ENCODE measurements at places on chromosomes 5 and 9.

GRCh38 chr5:158819095-158819494 lies 280.6 kb downstream of the EBF1 start:
- DNase-seq = no peak

DNA sequence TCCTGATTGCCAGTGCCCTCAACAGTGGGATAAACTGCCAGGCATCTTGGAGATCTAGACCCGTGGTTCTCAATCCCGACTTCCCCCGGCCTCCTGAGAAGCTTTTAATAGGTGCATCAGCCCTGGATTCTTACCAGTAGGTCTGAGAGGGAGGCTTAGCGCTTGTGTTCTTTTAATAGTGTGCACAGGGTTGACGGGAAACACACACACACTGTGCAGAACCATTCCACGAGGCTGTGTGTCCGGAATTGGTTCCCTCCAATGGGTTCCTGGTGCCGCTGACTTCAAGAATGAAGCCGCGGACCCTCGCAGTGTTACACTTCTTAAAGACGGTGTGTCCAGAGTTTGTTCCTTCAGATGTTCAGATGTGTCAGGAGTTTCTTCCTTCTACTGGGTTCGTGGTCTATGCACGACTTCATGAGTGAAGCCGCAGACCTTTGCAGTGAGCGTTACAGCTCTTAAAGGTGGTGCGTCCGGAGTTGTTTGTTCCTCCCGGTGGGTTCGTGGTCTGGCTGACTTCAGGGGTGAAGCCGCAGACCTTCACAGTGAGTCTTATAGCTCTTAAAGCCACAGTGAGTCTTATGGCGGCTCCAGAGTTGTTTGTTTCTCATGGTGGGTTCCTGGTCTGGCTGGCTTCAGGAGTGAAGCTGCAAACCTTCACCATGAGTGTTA lies 46.6 kb upstream of the PRSS3 start:
- no peak for DNase-seq

DNA sequence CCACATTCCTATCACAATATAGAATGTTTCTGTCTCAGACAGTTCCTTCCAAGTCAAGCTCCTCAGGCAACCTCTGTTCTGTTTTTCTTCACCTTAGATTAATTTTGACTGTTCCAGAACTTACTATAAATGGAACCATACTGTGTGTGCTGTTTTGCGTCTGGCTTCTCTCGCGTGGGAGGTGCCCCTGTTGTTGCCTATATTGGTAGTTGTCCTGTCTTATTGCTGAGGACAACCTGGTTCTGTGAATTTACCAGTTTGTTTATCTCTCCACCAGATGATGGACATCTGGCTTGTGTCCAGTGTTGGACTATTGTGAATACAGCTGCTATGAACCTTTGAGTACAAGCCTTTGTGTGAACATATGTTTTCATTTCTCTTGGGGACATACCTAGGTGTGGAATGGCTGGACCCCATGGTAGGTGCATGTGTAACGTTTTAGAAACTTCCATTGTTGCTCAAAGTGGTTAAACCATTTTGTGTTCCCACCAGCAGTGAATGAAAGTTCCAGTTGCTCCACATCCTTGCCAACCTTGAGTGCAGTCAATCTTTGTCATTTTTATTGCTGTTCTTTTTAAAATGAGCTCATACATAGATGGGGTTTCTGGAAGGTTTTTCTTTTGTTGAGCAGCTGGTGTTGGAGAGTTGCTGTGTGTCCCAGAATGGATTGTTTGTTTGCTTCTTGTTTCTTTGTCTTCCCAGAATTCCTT lies 18.1 kb downstream of the HMCN2 start:
- DNase-seq = no peak

DNA sequence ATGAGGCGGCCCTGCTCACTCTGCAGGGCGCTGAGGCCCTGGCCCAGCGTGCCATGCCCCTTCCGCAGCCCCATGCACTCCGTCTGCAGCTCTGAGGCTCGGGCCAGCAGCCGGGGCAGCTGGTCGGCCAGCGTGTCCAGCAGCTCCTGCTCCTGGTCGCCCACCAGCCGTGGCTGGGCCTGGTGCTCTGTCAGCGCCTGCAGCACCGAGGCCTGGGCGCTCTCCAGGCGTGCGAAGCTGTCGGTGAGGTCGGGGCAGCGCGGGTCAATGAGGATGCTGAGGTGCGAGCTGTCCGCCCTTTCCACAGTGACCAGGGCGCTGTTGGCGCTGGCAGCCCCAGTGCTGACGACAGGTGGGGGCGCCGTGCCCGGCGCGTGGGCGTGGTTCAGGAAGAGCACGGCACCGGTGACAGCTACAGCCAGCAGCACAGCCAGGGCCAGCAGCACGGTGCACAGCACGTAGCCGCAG lies 9.4 kb downstream of the FIBCD1 start:
- DNase-seq = no peak

GRCh38 chr5:82749461-82749820 lies 327.8 kb downstream of the TMEM167A start:
- no peak for DNase-seq

- no peak for DNase-seq
Measured at GRCh38 chr5:150557509-150557872, 49.6 kb downstream of the NDST1 start.

- no peak for DNase-seq
Measured at GRCh38 chr5:125317536-125317995, 571.1 kb upstream of the ZNF608 start.

GRCh38 chr9:88738709-88739108 lies 203.7 kb downstream of the NXNL2 start:
- DNase-seq = no peak

DNA sequence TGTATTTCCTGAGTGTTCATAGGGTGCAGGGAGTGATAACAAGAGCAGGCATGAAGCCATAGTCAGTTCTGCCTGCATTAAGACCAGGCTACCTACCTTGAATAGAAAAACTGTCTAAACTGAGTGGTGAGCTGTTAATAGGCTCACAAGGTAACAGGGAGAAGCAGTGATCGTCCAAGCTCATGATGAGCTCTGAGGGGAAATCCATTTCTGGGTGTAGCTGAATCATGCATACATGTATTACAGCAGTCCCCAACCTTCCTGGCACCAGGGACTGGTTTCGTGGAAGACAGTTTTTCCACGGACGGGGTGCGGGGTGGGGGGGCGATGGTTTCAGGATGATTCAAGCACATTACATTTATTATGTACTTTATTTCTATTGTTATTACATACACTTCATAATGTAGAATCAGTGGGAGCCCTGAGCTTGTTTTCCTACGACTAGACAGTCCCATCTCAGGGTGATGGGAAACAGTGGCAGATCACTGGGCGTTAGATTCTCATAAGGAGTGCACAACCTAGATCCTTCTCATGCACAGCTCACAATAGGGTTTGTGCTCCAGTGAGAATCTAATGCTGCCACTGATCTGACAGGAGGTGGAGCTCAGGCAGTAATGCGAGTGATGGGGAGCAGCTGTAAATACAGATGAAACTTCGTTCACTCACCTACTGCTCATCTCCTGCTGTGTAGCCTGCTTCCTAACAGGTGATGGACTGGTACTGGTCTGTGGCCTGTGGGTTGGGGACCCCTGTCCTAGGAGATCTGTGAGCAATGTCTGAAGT lies 100.0 kb upstream of the IL6ST start:
- no peak for DNase-seq

- no peak for DNase-seq
Measured at GRCh38 chr9:89888677-89889076, 283.9 kb downstream of the GADD45G start.

DNA sequence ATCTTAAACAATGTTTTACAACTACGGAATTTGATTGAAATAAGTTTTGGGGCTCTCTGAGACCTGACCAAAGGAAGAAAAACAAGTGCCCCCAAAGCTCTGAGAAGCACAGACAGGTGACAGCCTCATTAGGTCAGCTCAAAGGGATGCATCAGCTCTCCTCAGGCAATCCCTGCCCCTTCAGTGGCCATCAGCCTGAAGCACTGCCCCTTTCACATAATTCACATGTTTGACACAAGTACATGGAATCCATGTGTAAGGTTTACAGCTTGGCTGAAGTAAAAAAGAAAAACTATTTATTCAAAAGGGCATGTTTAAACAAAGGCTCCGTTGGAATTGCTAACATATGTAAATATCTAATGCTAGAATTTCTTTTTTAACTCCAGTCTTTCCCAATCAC lies 56.3 kb downstream of the TSSK1B start:
- no peak for DNase-seq

- no peak for DNase-seq
Measured at GRCh38 chr5:39755986-39756385, 331.2 kb upstream of the DAB2 start.

GRCh38 chr9:110072597-110073355 lies 135.2 kb downstream of the C9orf152 start:
- DNase-seq = no peak

DNA sequence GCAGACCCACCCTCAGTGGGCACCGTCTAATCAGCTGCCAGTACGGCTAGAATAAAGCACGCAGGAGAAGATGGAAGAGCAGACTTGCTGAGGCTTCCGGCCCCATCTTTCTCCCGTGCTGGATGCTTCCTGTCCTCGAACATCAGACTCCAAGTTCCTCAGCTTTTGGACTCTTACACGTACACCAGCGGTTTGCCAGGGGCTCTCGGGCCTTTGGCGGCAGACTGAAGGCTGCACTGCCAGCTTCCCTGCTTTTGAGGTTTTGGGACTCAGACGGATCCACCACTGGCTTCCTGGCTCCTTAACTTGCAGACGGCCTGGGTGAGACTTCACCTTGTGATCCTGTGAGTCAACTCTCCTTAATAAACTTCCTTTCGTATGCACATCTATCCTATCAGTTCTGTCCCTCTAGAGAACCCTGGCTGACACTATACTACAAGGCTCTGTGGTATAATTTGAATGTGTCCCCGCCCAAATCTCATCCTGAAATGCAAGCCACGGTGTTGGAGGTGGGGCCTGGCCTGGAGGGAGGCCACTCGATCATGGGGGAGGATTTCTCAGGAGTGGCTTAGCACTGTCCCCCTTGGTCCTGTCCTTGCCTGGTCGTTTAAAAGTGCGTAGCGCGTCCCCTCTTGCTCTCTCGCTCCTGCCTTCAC lies 31.1 kb upstream of the NRARP start:
- no peak for DNase-seq

- DNase-seq = peak; percentile 11
Measured at GRCh38 chr9:101376111-101376848, 8.5 kb downstream of the BAAT start.

- no peak for DNase-seq
Measured at GRCh38 chr9:92003308-92004044, 53.4 kb upstream of the ROR2 start.

Data from dorsolateral prefrontal cortex (tissue), 122 donors.